CD4-positive, alpha-beta T cell treated with Interleukin-4 for 1 hour (primary cell): ENCODE measurements at places on chromosomes 2 and 18.
A peak's percentile ranks its signal among the peaks of the same experiment; 100 is the strongest.

DNA sequence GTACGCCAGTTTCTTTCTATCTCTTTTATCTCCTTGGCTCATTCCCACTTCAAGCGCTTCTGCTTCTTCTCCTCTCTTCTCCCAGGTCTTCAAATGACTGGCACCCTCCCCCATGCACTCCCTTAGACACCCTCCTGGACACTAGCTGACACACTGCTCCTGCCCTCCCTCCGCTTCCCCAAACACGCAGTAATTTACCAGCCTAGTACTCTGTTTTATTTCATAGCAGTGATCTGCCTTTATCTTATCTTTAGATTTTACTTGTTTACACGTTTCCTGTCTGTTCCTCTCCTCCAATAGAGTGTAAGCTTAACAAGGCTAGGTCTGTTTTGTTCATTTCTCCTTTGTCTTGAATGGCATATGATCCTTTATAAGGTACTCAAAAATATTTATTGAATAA, 93.9 kb downstream of the SCN3A start:
- DNase-seq, result no peak

- DNase-seq, result no peak
These were observed 49.9 kb downstream of the ALPK2 start for GRCh38 chr18:58578835-58579560.

GRCh38 chr2:225122583-225123486, 80.6 kb upstream of the DOCK10 start:
- DNase-seq, result no peak

DNA sequence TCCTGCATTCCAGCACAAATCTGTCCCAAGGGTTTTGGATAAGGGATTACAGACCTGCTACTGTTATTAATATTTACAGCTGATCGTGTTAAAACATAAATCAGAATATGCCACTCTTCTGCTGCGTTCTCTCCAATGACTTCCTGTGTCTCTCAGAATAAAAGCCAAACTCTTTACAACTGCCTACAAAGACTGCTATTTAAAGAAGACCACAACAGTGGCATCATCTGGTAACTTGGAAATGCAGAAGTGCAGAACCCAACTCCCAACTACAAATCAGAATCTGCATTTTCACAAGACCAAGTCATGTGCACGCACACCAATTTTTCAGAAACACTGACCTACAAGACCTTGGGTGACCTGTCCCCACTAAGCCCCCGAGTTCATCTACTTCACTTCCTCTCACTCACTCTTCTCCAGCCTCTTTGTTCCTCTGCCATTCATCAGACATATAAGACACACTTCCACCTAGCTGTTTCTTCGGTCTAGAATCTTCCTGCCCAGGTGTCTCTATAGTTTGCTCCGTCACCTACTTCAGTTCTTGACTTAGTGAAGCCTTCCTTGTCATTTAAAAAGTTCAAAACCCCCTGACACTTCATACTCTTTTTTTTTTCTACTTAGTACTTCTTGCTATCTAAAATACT, 36.0 kb downstream of the CHN1 start:
- DNase-seq, result no peak

- DNase-seq, result peak; percentile 16
These were observed 1.6 kb downstream of the MTCL1 start for GRCh38 chr18:8706791-8707555.

- DNase-seq, result no peak
These were observed 126.0 kb downstream of the OSBPL1A start for GRCh38 chr18:24271381-24272228.

GRCh38 chr2:127421116-127421800, 3.0 kb downstream of the PROC start:
- DNase-seq, result no peak

DNA sequence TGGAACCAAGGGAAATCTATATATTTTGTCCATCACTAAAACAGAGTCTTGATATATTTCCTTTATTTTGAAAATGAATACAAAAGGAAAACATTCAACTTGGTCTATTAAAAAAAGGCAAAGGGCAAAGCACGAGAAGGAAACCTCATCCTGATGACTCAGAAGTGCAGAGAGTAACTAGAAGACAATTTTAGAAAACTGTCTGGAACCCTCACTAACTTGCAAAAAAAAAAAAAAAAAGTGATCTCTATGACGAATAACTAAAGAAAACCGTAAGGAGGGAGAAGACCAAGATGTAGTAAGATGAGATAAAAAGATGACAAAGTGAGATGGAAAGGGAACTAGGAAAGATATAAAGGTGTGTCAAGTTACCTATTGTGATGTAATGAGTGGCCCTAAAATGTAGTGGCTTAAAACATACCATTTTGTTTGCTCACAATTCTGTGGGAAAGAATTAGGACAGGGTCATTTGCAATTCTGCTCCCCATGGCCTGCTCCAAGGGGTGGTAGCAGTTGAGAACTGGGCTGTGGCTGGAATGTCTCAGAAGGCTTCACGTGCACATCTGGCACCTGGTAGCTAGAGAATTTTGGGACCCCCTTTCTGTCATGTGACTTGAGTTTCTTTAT, 303.0 kb downstream of the DYSF start:
- DNase-seq, result no peak

DNA sequence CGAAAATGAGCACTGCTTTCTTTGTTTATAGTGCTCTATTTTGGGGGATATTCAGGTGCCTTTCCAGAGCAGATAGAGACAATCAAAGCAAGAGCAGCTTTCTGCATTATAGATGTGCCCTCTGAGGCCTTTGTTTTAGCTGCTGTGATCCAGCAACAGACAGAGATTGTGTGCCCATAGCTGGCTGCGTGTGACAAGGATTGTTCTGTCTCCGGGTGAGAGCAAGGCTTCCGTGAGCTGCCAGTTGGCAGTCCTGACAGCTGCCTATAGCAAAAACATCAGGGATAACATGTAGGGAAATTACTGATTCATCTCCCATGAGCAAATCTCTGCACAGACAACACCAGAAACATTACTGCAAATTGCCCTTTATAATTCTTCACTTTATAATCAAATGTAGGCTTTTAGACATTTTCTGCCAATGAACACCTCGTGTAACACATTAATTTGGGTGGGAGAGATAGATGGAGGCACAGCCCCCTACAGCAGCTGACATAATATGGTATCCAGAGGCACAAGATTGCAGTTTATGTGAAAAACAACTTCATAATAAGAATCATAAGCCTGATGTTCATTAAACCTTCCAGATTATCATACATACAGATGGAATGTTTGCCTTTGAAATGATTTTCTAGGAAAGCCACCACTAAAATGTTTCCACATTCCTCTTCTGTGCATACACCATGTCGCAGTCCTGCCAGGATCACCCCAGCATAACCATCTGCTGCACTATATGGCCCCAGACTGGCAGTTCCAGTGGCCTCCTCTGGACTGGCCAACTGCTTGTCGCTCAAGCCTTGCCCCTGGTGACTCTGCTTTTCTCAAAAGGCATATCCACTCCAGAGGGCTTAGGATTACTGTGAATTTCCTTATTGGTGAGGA, 131.2 kb downstream of the TRIB2 start:
- DNase-seq, result no peak

- peak; percentile 60 for DNase-seq
These were observed 56.0 kb downstream of the TEX44 start for GRCh38 chr2:231648579-231649174.

- no peak for DNase-seq
These were observed 47.7 kb upstream of the MEIS1 start for GRCh38 chr2:66387016-66387753.

DNA sequence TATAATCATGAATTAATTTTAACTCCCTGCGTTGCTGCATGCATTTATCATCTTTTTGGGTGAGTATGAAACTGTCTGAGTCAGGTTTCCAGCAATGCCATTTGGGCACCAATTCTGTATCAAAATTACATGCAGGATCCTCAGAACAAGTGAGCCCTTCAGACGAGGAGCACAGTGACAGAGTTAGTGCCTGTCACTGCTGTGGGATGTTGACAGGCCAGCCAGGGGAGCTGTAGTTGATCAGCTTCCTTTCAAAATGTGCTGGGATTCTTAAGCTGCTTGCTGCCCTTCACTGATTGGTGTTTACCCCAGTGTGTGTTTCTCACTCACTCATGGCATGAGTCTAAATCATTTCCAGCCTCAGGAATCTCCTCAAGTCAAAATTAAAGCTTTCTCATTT, 109.2 kb downstream of the TPGS2 start:
- no peak for DNase-seq

DNA sequence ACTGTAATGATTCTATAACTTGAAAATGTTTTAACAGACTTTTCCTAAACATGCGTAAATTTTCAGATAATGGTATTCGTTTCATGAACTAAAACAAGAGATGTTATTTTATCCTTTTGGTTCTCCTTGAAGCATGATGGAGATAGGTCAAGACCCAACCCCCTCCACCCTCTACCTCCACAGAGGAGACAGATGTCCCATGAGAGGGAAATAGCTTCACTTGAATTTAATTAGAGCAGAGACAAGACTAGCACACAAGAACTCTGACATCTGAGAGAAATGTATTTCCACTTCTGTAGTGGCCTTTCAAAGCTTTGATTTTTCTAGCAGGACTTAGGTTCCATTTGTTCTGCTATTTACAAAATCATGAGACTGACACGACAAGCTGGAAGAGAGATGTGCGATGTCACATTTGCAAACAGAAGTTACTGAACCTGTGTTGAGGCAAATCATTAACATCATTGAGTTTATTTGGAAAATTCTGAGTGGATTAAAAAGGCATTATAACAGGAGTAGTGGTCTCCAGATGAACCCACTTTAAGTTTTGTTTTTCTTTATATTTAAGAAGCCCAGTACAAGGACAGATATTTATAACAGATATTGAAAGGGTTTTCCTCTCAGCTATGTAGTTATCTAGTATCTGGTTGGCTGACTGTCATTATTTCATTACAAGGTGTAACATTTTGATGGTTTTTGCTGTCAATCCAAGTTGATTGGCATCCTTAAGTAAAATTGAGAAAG, 276.2 kb downstream of the ASXL3 start:
- DNase-seq, result no peak

GRCh38 chr2:168666339-168666738, 136.1 kb upstream of the NOSTRIN start:
- no peak for DNase-seq

GRCh38 chr2:122531290-122532071, 776.0 kb downstream of the TSN start:
- no peak for DNase-seq

DNA sequence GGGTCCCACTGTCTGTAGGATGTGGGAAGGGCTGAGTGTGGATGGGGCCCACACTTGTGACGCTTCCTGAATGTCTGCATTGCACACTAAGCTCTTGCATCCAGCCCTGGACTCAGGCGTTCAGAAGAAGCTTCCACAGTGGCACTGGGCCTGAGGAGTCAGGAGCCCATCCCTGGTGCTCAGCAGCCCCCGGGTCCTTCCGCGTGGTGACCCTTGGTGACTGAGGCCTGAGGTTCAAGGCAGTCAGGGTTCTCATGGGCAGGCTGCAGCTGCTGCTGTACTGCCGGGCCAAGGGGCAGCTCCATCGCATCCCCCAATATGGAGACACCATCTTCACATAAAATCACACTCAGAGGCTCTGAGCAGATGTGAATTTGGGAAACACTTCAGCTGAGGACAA, 65.8 kb upstream of the TUBA3E start:
- DNase-seq, result no peak

DNA sequence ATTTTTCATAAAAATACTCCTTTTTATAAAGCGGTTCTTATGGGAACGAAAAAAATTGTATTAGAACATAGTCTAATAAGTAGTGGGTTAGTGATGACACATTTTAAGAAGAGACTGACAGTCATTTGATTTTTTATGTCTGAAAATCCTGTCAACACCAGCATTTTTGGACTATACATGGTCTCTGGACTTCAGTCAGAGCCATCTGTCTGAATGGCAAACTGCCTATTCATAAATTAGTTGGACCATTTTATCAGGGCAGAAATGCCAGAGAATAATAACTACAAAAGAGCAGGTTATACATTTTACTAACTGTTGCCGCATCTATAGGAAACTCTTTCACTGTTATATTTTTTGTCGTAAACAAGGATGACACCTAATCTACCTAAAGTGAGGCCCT, 437.6 kb downstream of the ZNF804A start:
- DNase-seq, result no peak

DNA sequence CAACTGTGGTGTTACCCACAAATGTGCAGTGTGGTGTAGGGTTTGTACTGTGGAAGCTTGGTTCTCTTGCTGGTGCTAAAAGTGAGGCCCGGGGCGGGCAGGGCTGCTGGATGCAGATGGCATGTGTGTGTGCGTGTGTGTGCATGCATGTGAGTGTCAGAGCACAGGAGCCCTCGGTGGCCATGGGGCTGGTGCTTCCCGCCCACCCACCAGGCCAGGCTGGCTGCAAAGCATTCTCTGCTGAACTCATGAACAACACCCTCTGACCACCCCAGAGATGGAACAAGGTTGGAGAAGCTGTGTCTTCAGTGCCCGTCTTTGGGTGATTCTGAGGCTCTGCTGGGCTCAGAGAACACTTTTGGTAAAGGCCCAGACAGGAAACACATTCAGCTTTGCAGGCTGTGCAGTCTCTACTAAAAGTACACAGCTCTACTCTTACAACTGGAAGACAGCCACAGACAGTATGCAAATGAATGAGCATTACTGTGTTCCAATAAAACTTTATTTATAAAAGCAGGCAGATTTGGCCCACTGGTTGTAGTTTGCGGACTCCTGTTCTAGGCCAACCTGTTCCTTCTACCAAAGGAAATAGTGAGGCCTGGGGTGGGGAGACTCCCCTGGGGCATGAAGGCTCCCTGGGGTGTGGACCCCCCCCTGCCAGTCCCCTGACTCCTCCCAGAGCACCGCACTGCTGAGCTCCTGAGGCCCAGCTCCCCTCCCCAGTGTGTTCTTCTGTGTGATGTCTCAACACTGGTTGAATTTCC, 225.3 kb upstream of the HDAC4 start:
- DNase-seq, result peak; percentile 32

- no peak for DNase-seq
These were observed 303.4 kb downstream of the PIK3C3 start for GRCh38 chr18:42258301-42258965.

GRCh38 chr2:88654714-88655113, 27.4 kb upstream of the EIF2AK3 start:
- no peak for DNase-seq

GRCh38 chr2:61354543-61355197, 116.2 kb downstream of the USP34 start:
- no peak for DNase-seq

- DNase-seq, result no peak
These were observed 197.5 kb downstream of the CDH20 start for GRCh38 chr18:61530681-61531080.

DNA sequence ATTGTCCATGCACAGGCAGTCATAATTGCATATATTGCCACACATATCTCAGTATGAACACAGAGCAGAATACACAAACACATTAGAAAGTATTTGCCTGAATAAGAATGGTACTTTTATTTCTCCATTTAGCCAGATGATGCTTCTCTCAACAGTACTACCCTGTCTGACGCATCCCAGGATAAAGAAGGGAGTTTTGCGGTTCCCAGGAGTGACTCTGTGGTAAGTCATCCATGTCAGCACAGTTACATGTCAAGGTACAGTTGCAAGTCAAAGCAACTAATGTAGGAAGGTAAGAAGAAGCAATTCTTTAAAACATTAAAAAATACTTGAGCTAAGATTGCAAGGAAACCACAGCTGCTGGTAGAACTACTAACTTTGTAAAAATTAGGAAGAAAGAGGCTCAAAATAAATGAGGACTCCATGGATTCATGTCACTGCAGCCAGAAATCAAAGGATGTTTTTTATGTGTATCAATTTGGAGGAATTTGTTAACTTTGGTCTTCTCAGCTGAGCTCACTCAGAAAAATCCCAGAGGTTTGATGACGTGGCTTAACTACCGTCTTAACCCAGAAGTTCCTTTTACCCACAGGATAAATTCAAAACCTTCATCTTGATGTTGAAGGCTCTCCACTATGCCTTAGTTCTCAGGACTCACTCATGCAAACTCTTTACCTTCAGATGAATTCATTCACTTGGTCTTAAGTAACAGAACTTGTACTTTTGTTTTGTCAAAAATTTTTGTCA, 130.3 kb downstream of the ARHGAP28 start:
- DNase-seq, result no peak
